ENCODE measurements at places on chromosomes 1 and 21.

DNA sequence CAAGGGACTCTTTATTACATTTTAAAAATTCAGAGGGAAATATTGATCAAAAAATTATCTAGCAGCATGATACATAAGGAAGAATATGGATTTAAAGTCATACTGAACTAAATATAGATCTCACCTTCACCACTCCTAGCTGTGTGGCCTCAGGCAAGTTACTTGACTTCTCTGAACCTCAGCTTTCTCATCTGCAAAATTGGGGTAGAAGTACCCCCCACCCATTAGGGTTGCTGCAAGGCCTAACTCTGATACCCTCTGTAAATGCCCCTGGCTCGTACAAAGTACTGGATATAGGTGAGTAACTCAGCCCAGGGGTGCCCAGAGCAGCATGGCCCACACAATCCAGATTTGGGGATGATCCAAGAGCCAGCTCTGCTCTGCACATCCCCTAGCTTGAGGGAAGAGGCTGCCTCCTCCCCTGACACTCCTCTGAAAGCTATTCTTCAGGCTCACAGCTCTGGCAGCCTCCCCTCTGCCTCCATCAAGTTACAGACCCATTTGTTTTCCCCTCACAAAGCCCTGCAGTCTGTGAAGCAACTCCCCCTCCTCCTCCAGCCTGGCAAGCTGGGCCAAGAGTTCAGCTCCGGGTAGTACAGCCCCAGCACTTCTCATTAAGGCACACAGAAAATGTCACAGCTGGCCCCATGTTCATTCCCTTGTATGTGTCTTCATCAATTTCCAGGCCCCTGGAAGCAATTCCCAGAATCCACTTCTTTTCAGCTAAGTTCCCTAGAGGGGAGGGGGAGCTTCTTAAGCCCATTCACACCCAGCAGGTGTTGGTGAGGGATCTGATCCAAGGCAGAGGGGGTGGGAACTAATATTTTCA lies 143.7 kb downstream of the PLPP3 start:
- DNase-seq, result no peak

DNA sequence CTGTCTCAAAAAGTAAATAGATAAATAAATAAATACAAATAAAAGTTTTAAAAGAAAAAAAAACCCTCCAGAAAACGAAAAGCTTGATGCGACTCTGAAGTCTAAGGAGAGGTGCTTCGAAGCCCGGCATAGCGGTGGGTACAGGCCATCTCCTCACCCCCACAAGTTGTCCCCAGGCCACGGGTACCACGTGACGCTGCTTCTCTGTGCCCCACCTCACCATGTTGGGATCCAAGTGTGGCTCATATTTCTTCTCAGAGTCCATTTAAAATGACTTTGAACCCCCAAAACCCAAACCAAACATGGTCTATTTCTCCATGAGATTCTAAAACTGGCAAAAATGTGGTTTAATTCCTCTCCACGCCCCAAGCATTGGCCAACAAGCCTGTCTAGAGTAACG lies 32.9 kb upstream of the ZC3H12A start:
- DNase-seq, result no peak

GRCh38 chr1:152622803-152623202 lies at the start of gene LCE3A:
Gene LCE3A, minus strand, starts transcription at chr1:152623103. Its CDS starts 0 bp downstream, at chr1:152623103.
- no peak for DNase-seq

DNA sequence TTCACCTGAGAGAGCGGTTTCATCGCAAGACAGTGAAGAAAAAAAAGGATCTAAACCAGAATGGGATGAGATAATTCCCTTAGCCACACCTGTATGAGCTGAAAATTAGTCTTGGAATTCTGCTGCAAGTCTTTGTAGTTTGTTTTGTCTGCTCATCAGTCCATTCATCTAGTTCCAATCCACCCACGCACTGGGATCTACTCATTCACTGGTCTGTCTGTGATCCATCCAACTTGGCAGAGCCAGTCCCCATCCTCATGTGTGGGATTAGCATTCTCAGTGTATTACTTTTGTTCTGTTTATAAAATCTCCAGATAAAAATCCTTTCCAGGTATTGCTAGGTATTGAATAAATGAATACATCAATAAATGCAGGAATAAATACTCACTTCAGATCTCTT lies 266.5 kb upstream of the USP24 start:
- no peak for DNase-seq

DNA sequence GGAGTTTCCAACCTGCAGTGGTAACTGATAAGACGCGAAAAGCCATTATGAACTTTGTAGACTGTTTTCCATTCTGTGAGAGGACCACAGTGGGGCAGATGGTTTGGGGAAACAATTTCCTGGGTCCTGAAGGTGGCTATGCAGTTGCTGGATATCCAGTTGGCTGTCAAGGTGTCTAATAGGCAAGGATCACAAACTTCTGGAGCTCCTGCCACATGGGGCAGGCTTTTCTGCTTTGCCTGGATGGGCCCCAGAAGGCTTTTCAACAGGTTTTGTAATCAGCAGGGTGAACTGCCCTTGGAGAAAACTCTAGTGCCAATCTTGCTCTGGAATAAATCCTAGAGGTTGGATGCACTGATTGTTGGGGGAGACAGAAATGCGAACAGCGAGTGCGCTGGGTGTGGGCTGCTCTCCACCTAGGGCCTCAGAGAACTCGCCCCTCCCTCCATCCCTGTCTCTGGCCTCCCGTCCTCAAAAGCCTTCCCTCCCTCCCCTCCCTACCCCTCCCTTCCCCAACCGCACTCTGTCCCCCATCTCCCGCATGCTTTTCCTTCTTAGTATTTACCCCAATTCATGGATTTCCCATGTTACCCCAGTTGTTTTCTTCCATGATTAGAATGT lies 210.3 kb upstream of the USP24 start:
- no peak for DNase-seq

- no peak for DNase-seq
Observed at GRCh38 chr1:82446236-82446635, 645.5 kb downstream of the ADGRL2 start.

DNA sequence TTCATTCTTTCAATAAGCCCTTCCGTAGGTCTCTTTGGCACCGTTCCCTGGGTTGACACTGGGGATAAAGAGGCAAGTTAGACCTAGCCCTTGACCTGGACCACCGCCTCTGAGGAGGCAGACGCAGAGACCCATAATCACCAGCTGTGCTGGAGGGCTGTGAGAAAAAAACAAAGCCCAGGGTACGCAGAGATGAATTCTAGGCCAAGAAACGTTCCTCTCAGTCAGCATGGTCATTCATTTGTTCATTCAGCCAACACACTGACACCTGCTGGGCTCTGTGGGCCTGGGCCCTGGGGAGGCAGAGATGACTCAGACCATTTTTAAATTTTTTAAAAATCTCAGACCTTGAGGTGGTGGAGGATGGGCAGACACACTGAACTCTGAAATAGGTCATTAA lies 26.3 kb upstream of the TRABD2B start:
- DNase-seq, result no peak

DNA sequence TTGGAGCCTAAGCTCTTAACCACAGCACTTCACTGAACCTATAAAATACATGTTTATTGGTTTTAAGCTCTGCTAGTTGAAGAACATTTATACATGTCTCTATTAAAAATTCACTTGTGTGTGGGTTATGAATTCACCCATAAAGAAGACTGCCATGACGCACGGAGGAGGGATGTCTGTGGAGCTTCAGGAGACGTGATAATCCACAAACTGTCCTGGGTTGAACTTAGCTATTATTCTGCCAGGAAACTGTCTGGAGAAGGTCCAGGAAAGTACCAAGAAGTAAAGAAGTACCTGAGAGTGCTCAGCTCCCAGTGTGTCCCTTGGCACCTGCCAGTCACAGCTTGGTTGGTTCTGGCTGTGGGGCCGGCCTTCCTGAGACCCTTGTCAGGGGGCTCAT lies 56.3 kb downstream of the DDR2 start:
- DNase-seq, result no peak

DNA sequence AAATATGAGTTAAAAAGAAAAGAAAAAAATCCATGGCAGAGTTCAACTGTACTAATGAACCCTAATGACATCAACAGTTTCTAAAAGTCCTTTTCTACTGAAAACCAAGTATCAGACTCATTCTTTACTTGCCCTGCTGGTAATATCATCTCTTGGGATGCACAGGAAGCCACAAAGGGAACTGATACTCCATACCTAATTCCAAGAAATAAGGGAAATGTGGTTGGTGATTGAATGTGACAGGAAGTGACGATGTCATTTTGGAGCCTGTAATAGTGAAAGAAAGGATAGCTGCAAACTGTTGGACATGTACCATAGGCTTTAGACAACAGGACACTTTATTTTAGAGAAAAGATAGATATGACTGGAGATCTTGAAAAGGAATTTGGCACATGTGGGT lies 98.7 kb upstream of the VAV3 start:
- DNase-seq, result no peak

All from kidney epithelial cell (primary cell).